ENCODE measurements at places on chromosomes 7 and 10. TPM values are rescaled to one million over a fixed set of nuclear protein-coding genes. Genes with fewer than 3 reads are reported as not detected.

The CCL24 gene
- polyA plus RNA-seq, result not detected

The H2BK1 gene
- not detected for polyA plus RNA-seq

DNA sequence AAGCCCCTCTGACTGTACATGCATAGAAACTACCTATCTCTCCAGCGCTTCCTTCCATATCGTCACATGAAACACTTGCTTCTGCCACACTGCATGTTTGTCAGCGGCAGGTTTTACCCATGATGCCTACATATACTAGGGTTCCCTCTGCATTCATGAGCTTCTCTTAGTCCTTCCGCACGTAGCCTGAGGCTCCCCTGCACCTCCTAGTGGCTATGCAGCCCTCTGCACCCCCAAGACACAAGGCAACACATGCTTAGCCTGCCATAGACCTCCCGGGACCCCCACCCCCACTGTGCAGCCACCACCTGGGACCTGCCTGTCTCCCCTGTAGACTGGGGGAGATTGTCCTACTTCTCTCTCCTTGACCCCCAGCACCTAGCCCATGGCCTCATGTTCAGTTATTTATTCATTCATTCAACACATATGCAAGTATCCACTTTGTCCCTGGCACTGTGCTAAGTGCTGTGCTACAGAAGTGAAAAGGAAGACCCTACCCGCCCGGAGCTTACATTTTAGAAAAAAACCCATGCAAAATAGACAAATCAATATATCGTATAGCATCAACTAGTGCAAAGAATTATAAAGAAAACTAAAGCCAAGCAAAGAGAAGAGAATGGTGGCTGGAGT is 23.5 kb downstream of the TMEM273 start:
- no peaks in the 10 kb centered on the region for H3K4me1 ChIP-seq
- H3K27ac ChIP-seq, result no peak overlapping the region
- DNase-seq, result peak; percentile 3
- no peaks in the 10 kb centered on the region for H3K36me3 ChIP-seq

DNA sequence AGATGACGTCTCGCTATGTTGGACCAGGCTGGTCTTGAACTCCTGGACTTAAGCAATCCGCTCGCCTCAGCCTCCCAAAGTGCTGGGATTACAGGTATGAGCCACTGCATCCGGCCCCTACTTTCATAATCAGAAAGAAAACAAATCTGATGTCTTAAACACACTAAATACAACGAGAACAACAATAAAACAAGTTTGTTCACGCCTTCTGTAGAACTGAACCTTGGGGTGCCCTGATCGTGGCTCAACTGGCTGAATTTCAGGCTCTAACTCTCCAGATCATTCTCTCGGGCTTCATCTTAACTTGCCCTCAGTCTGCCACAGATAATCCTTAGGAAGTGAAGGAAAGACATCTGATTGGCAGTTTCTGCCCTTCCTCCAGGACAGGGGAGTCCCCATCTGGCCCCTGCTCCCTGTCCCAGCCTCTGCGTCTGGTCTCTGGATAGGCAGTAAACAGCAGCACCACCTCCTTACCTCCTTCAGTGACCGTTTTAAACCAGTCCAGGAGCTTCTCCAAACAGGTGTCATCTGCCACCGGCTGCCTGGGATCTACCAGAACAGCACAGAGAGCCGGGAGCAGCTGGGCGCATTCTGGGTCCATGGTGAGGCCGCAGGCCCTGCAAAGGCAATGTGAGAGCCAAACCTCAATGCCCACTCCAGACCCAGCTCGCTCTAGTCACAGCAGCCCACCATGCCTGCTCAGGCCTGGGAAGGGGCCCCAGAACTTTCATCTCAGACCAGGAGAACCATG is 1.3 kb downstream of the BRAT1 start:
- H3K4me3 ChIP-seq, result peak overlapping the region; percentile 77
- no peak for DNase-seq
- H3K27ac ChIP-seq, result peak overlapping the region; percentile 100
- H3K4me1 ChIP-seq, result peaks cover 15% of the 10 kb centered on the region

DNA sequence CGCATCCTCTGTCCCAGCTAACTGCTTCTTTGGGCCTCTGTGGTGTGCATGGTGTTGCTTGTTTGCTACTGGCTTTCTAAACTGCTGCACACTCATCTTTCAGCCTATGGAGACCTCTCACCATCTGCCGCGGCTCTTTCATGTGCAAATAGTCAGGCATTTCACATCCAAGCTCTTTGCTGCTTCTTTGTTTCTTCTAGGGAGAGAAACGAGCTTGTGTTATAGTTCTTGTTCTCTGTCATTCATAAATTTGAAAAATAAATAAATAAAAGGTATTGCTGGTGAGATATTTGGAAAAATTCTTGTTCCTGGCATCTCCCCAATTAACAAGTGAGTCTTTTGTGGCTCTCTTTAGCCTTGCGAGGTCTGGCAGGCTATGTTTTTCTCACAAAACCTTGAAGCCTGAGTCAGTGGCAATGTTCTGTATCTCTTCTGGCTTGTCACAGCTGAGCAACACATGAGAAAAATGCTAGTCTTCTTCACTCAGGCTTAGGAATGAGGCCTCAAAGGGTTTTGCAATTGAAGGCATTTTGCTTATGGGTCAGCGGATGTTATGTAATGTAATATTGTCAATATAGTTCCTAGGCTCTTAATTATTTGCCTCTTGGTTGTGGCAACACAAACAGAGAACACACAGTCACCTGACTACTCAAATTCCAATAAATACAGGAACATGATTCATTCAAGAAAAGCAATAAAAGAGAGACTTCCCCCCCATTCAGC is 274.0 kb downstream of the FRMD4A start:
- H3K27me3 ChIP-seq, result no peaks in the 10 kb centered on the region
- no peak overlapping the region for H3K27ac ChIP-seq
- DNase-seq, result no peak
- no peaks in the 10 kb centered on the region for H3K4me1 ChIP-seq
- no peak overlapping the region for H3K4me3 ChIP-seq
- H3K36me3 ChIP-seq, result no peaks in the 10 kb centered on the region

DNA sequence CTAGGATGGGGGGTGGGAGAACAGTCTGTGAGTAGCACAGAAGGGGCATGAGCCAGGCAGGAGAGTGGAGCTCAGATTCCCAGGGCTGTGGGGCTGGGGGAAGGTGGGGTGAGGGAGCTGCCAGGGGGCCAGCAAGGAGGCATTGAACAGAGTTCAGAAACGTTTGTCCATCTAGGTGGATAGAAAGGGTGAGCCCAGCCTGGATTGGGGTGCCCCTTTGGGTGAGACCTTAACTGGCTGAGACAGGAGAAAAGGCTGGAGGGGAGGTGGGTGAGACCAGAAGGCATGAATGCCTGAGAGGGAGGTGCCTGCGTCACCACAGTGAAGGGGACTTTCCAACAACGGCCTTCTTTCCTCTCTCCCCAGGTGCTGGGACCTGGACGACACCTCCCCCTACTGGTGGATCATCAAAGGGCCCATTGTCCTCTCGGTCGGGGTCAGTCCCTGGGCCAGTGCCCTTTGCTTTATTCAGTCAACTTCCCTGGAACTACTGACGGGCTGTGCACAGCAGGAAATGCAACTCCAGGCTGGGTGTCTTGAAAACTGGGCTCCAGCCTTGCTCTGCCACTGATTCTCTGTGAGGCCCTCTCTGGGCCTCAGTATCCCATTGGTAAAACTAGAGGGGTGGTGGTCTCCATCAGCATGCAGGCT is 11.0 kb downstream of the GHRHR start:
- H3K27me3 ChIP-seq, result no peaks in the 10 kb centered on the region
- H3K27ac ChIP-seq, result no peak overlapping the region
- no peaks in the 10 kb centered on the region for H3K4me1 ChIP-seq
- no peak overlapping the region for H3K4me3 ChIP-seq

GRCh38 chr7:156496865-156497264 is 143.7 kb upstream of the RNF32 start:
- no peak for DNase-seq
- H3K4me3 ChIP-seq, result no peak overlapping the region
- no peaks in the 10 kb centered on the region for H3K4me1 ChIP-seq
- H3K27me3 ChIP-seq, result no peaks in the 10 kb centered on the region

The EN2 gene
- polyA plus RNA-seq, result not detected

The GRM3 gene
- polyA plus RNA-seq, result not detected

DNA sequence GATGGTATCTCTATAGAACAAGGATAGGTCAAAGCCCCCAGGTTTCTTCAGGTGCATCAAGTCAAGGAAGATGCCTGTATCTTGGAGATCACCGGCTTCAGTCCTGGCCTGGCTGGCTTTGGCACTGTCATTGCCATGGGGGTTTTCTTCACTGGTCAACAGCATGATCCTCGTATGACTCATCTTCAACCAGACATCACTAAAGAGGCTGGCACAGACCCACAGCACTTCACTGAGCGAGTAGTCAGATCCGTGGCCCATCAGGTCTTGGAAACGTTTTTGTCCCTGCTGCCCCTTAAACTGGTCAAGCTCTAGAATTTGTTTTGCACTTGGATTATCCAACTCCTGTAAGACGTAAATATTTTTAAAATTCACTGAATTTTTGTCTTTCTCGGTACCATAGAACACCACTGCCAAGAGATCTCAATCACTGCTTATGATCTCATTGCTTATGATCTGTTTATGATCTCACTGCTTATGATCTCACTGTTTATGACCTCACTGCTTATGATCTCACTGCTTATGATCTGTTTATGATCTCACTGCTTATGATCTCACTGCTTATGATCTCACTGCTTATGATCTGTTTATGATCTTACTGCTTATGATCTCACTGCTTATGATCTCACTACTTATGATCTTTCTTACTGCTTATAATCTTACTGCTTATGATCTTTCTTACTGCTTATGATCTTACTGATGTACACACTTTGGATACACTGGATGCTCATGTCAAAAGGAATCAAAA is 135.2 kb downstream of the CYP26A1 start:
- no peak overlapping the region for H3K4me3 ChIP-seq
- no peaks in the 10 kb centered on the region for H3K27me3 ChIP-seq
- no peak overlapping the region for H3K27ac ChIP-seq
- H3K36me3 ChIP-seq, result no peaks in the 10 kb centered on the region
- no peaks in the 10 kb centered on the region for H3K4me1 ChIP-seq

The UBTD1 gene
- polyA plus RNA-seq, result 2.9 TPM

The ANKRD2 gene
- polyA plus RNA-seq, result not detected

- DNase-seq, result no peak
- no peak overlapping the region for H3K27ac ChIP-seq
- no peak overlapping the region for H3K4me3 ChIP-seq
- no peaks in the 10 kb centered on the region for H3K4me1 ChIP-seq
- H3K36me3 ChIP-seq, result peaks cover 9% of the 10 kb centered on the region
Measured at GRCh38 chr7:96188174-96188581, 133.7 kb downstream of the SLC25A13 start.

DNA sequence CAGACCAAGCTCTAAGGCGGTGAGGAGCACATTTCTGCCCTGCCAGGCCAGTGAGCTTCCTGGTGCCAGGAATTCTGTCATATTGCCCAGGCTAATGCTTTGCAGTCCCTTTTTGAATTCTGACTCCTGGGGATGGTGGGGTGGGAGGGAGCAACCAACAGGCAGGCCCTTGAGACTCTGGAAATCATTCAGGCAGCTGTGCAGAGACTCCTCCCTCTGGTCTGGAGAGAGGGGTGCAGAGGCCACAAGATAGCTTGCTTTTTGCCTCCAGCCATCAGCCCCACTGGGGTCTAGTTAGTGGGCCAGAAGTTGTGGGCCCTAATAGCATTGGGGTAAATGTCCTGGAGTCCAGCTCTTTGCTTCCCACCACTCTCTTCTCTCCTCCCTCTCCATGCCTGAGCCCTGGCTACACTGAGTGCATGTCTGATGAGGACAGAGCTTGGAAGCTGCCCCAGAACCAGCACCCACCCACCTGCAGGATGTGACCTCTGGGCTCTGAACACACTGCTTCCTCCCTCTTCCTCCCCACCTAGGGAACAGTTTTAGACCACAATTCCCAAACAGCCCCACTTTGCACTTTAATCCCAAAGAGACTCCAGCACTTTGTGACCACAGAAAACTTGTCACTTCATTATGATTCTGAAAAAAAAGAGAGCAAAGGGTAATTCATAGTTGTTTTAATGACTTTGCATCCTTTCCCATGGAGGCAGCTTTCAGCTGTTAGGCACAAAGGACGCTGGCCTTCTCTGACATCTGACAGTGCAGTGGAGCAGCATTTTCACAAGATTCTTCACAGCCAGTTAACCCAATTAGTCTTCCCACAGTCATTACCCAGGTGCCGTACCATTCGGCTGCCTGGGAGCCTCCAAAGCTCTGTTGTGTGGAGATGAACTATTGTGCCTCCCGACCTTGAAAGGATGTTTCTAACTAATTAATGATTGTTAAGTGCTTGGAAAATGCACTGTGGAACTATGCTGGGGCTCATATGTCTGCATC is 262.5 kb downstream of the TRIL start:
- H3K27ac ChIP-seq, result no peak overlapping the region
- no peak for DNase-seq
- no peaks in the 10 kb centered on the region for H3K4me1 ChIP-seq

- H3K4me3 ChIP-seq, result no peak overlapping the region
- no peaks in the 10 kb centered on the region for H3K36me3 ChIP-seq
- no peak overlapping the region for H3K27ac ChIP-seq
Measured at GRCh38 chr10:21511095-21511570, 14.3 kb downstream of the SKIDA1 start.

The SRRT gene
- polyA plus RNA-seq, result 64.4 TPM

DNA sequence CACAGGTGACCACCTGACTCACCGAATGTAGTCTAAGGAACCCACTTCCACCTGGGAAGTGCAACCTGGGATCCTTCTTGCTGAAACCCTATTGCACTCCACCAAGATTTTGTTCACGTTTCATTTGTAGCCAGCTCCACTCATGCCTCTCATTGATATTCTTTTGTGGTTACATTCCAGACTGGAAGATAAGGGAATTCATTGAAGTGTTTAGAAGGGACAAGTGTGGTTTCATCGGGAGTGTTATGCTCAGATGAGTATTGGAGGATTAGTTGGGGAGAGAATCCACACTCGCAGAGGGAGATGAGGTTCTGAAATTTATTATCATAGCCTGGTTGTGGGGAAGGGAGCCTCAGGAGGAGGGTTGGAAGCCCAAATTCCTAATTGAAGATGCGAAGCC is 320.4 kb downstream of the KCNMA1 start:
- H3K4me3 ChIP-seq, result no peak overlapping the region
- no peaks in the 10 kb centered on the region for H3K4me1 ChIP-seq
- H3K36me3 ChIP-seq, result no peaks in the 10 kb centered on the region
- H3K27me3 ChIP-seq, result no peaks in the 10 kb centered on the region
- H3K27ac ChIP-seq, result no peak overlapping the region
- DNase-seq, result no peak

The CPA2 gene
- polyA plus RNA-seq, result not detected

- DNase-seq, result no peak
- H3K27ac ChIP-seq, result no peak overlapping the region
- no peaks in the 10 kb centered on the region for H3K4me1 ChIP-seq
Measured at GRCh38 chr10:44102726-44103255, 282.1 kb downstream of the CXCL12 start.

- no peak overlapping the region for H3K4me3 ChIP-seq
- H3K27ac ChIP-seq, result no peak overlapping the region
- no peaks in the 10 kb centered on the region for H3K4me1 ChIP-seq
- no peaks in the 10 kb centered on the region for H3K27me3 ChIP-seq
Measured at GRCh38 chr10:111267673-111268072, 190.8 kb downstream of the ADRA2A start.

- H3K36me3 ChIP-seq, result no peaks in the 10 kb centered on the region
- no peak for DNase-seq
- H3K27ac ChIP-seq, result no peak overlapping the region
- no peaks in the 10 kb centered on the region for H3K4me1 ChIP-seq
- H3K4me3 ChIP-seq, result no peak overlapping the region
Measured at GRCh38 chr10:59954296-59954695, 47.9 kb upstream of the CCDC6 start.

Data from naive thymus-derived CD4-positive, alpha-beta T cell (primary cell).